ENCODE measurements at places on chromosomes 1 and 21.
A peak's percentile ranks its signal among the peaks of the same experiment; 100 is the strongest.

- DNase-seq, result no peak
These were observed 917 bp downstream of the KIAA0040 start for GRCh38 chr1:175191659-175192058.

- no peak for DNase-seq
These were observed 30.9 kb downstream of the ATP1B1 start for GRCh38 chr1:169137357-169137756.

- no peak for DNase-seq
These were observed 31.9 kb downstream of the H3-3A start for GRCh38 chr1:226094451-226094850.

- DNase-seq, result no peak
These were observed 62.8 kb downstream of the EVA1C start for GRCh38 chr21:32475162-32475812.

DNA sequence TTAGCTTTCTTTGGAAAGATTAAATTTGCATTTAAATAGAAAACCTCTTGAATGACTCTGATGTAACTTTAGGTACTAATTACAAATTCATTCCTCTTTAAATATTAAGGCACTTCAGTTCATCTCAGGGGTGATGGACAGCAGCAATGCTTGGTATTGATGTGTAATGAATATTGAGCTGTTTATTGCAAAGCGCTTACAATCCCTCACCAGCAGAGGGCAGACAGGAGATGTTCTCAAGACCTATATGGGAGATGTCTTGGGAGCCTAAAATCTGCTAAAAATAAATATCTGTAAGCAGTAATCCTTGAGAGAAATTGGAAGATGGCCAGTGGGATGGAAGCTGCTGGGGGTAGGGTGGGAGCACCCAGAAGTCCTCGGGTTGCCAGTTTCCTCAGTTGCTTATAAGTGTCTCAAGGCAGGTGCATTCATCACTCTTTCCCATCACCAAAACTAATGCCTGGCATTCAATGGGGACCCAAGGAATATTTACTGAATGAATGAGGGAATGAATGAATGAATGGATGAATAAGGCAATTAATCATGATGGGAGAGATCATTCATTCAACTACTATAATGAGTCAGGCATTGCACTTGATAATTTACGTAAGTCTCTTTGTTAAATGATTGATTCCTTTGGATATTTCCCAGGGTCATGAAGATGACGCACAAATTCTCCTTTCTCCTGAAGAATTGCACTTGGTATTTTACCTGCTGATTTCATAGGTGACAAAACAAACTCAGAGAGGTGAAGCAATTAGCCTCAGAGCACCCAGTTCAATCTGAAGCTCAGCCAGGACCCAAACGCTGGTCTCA is 2.3 kb downstream of the KLHDC8A start:
- peak; percentile 56 for DNase-seq

GRCh38 chr21:46206163-46207005 is 22.1 kb upstream of the SPATC1L start:
- DNase-seq, result no peak

- DNase-seq, result no peak
These were observed 11.9 kb downstream of the KCNJ10 start for GRCh38 chr1:160058087-160058486.

DNA sequence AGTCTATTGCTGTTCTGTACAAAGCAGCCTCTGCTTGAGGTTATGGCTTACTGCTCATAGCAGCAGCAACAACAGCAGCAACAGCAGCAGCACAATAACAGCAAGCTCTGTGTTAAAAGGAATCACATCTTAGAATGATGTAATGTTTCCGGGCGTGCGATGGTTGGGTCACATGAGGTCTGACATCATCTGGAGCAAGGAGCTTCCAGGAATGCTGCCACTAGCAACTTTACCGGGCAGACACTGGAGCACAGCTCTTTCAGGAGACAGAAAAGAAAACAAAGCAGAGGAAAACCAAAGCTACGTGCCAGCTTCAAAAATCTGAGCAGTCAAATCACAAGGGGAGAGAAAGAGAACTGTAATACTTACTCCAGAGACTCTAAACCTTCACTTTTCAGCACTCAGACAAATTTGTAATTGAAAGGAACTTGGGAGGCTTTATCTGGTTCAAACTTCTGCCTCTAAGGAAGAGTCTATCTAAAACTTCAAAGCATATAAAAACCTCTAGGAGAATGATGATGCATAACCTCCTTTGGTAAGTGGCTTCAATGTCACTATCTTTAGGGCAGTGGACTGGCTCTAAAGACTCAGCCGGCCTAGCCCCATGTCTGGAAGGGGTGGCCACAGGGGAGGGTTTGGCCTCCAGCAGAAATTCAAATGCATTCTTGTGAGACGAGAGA is 28.3 kb upstream of the RAB3GAP2 start:
- peak; percentile 48 for DNase-seq

- DNase-seq, result peak; percentile 95
These were observed at the start of gene NTRK1 for GRCh38 chr1:156860628-156861423. TSS of gene NTRK1 (plus strand) at chr1:156860865. CDS start at chr1:156860935, 70 bp downstream.

GRCh38 chr1:93705892-93706500 is 24.4 kb upstream of the BCAR3 start:
- DNase-seq, result no peak

- no peak for DNase-seq
These were observed 352.5 kb downstream of the ADGRL2 start for GRCh38 chr1:82153272-82153629.

DNA sequence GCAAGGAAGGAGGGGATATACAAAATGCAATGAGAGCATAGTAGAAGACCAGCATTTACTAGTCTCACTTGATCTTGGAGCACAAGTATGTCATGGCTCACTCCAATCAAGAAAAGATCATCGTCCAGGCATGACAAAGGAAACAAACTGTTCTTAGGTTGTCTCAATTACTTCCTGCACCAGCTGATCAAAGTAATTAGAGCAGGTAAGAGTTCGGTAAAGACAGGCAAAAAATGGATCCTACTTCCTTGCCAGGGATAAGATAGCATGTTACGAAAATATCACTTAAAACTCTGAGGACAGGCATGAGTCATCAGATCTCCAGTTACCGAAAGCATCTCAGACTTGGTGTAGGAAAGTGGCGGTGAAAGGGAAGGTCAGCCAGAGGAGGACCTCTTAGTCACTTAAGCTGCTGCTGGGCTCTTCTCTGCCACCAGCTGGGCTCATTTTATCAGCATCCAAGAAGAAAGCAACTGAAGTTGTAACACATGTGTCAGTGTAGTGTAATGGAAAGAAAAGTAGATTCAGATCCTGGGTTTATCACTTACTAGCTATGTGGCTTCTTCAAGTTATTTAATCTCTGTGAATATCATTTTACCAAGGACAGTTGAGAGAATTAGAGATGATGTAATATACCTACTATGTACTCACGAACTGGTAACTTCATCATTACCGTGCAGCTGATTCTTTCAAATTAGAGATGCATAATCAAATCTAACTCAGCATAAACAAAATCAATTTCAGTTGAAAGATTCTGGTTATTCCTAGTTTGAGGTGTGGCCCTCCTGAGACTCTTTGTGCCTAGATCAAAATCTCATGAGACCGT is 46.8 kb downstream of the XCL1 start:
- no peak for DNase-seq

- peak; percentile 52 for DNase-seq
These were observed 53.4 kb upstream of the GJB5 start for GRCh38 chr1:34701326-34702060.

DNA sequence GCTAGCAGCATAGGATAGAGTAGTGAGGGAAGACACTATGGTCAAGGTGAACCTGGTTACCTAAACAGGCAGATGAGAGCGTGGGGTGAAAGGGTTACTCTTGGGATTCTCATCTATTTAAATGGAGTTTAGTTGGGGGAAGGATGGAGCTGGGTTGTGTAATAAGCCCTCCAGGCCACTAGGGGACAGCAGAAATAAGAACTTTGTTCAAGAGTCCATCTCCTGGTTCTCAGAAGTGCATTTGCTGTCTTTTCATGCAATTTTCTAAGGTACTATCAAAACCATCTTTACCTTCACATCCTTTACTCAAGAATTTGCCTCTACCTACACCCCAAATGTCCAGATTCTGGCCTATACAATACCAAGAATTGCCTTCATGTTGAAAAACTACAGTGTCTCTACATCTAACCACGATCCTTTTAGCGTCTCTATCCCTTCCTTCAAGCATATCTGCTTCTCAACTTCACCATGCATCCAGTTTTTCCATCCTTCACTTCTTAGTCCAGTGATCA is 28.0 kb downstream of the SLAMF1 start:
- DNase-seq, result peak; percentile 37

DNA sequence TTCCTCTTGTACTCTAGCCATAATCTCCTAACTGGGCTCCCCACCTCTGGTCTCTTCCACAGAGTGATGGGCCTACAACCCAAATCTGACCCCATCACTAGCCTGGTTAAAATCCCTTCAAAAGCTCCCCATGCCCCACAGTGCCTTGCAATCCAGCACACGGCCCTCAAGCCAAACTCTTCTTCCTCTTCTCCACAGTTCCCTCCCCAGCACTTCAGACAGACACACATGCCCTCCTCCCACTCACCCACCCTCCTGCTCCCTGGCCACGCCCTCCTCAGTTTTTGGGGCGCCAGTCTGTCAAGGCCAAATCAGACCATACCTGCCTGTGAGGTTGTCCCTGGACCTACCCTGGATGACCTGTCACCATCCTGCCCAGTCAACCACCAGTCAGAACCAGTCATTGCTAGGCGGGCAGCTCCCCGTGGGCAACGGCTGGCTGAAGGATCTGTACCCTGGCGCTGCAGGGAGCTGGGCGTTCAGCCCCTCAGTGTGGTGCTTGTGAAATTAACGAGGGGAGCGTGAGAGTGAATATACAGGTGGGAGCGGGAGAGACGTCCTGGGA is 753 bp downstream of the C1orf210 start:
- DNase-seq, result no peak

DNA sequence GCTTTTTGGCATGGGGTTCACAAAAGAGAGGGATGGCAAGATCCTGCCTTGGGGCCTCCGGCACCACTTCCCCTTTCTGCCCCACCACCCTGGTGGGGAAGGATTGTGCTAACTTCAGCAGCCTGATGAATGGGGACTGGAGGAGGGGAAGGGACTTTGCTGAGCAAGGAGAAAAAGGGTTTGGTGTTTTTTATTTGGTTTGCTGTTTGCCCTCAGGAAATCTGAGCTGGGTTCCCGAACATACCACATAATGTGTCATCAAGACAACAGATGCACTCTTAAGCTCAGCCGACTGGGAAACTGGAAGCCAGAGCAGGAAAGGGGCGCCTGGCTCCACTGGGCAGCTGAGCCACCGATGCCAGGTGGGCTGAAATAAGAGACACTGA is 19.8 kb downstream of the OLFML2B start:
- DNase-seq, result no peak
